ENCODE measurements at places on chromosomes 4 and X.
A peak's percentile ranks its signal among the peaks of the same experiment; 100 is the strongest.

DNA sequence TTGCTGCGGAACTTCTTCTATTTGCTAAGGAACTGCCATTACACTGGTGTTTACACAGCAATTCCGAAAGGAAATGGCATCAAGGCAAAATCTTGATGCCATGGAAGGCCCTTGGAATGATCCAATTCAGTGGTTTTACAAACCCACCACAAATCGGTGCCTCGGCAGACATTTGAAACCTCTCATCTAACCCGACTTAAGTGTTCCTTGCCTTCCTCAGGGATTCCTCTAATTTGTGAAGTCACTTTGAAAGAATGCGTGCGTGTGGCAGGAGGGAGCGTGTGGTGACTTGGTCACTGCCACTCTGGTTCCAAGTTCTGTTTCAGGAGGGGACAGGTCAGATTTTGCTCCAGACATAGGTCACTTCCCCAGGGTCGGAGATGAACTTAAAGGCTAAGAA is 4.8 kb downstream of the NOP14 start:
- DNase-seq, result no peak

DNA sequence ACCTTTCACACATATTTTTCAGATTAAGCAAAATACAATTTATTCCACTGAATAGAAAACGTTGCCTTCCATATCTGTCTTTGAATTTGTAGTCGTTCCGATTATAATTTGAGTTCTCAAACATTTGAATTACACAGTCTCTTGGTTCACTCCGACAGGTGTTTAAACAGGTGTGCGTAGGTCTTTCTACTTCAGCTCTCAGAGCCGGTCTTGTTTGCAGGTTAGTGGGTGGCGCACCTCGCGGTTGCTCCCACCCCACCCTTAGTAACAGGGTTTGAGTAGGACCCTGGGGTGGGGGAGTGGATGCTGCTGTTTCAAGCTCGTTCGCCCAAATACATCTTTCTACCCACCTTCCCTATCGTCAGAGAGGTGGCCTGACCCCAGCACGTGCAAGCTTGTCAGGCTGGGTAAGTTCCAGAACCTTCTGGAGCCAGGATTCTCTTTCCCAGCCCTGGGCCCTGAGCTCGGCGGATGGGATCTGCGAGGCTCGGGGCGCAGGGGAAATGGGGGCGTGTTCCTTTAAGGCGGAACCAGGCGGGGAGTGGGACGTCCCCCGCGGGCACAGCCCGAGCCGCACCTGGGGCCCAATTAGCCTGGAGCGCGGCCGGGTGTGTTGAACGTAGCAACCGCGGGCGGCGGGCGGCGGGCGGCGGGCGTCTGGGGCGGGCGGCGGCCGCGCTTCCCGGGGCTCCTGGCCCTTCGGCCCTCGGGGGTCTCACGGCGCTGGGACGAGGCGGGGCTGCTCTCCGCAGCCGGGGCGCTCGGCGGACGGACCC is at the start of gene FAM149A:
Gene FAM149A (plus strand): TSS at position 591 of the 776 bp plus-strand sequence.
- DNase-seq, result peak; percentile 43

DNA sequence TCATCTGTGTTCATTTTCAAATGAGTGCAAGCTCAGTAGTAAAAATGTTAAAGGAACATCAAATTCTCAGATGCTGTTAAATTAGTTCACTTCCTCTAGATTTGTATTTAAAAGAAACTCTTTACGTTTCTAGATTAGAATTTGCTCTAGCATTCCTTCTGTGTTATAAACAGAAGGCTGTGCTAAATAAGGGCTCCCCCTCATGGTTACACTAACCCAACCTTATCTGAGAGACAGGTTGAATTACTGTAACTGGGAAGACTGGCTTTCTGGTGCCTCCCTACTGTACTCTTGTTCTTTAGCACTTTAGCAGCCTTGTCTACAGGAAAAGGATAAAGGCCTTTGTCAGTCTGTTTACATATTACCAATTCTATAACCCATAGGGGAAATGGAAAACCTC is 56.8 kb downstream of the RXFP1 start:
- DNase-seq, result no peak

DNA sequence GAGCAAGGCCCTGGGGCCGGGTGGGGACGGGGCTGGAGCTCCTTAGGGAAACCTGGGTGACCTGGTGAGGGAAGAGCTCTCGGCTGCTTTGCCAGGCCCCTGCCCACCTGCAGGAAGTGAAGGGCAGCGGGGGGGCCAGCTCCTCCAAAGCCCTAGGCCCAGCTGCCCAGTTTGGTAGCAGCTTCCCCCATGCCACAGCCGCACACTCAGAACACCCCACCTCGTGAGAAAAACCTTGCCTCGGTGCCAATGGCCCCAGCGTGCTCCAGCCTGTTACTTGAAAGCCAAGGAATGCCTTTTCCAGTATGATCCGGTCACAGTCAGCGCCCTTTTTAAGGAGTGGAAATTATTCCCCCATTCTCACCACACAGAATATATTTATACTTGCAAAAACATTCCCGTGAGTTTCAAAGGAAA is 38.3 kb downstream of the ACOX3 start:
- DNase-seq, result no peak

DNA sequence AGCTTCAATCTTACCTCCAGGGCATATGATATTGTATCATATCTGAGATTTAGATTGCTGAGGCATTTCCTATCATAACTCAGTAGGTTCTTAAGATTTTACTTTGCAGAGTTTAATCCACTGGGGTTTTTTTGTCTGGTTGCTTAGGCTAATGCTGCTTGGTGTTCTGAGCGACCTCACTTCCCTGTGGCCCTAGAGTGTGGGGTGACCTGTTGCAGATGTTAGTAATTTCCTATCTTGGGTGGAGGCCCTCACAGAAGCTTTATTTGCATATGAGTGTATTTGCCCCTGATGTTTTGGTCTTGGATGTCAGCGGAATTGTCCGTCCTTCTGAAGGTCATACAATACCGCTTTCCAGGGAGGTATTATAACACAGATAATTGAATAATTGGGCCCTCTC is 137.1 kb downstream of the NDST3 start:
- no peak for DNase-seq

GRCh38 chr4:165351359-165352130 is 24.1 kb downstream of the MSMO1 start:
- DNase-seq, result no peak

- DNase-seq, result no peak
These were observed 114.4 kb downstream of the SH3KBP1 start for GRCh38 chrX:19772822-19773628.

DNA sequence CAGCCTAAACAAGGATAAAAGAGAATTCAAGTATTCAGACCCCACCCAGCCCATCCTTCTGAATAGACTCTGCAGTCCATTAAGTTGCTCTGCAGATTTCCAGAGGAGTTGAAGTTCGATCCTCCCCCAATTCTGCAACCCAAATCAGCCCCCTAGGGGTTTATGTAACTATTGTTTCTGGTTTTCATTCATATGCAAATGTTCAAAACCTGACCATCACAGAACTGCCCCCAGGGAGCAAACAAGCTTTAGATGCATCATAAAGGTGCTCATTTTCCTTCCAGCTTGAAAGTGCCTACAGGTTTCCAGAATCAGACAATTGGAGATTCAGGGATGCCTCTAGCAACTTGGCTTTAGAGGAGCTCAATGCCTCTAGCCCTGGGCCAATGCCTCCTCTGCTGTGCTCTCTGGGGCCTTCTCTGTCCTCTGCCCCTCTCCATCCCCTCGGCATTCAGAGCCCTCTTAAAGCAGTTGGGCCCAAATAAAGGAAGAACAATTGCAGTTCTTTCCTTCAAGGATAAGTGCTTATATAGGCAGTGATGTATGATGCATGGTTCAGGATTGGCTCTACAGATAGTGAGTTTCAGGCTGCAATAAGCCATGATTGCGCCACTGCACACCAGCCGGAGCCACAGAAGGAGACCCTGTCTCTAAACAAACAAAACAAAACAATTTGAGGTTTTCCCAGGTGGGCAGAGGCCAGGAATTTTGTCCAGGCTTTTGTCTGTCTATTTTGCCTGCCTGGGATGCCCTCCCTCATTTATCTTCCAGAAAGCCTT is 23.5 kb upstream of the SPINK2 start:
- DNase-seq, result no peak

Measured in stimulated activated CD4-positive, alpha-beta T cell treated with anti-CD3 and anti-CD28 coated beads, Interleukin-1b, Interleukin-23, amount 100 ng/mL, for 1 hour (primary cell).